ENCODE measurements at places on chromosomes 3 and 15.

GRCh38 chr3:139848660-139849059, 86.3 kb upstream of the CLSTN2 start:
- DNase-seq, result no peak

GRCh38 chr3:62319570-62320243, 53.6 kb downstream of the FEZF2 start:
- no peak for DNase-seq

DNA sequence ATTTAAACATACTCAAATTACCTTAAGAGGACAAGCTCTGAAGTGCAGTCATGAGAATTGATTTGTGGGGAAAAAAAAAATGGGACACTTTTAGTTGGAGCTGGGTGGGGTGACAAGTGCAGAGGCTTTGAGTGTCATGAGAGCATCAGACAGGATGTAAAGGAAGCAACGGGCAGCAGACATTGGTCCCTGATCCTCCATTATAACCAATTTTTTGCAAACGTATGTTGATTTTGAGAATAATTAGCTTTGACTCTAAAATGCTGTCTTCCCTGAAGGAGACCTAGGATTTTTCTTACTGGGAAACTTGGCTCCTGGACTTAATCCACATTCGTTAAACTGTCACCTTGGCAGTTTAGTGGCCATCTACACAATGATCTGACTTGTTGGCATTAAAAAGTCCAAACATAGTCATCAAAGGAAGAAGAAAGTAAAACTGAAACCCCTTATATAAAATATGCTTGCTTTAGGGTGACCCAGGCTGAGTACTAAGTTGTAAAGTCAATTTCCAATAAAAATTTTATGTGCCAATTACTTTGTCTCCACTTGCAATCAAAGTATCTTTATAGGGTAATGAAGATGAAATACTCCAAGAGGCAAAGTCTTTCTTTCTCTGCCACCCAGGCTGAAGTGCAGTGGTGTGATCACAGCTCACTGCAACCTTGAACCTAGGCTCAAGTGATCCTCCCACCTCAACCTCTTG, 45.6 kb downstream of the BCL2L10 start:
- no peak for DNase-seq

GRCh38 chr3:58528629-58529028, 8.4 kb downstream of the ACOX2 start:
- peak; percentile 60 for DNase-seq

- peak; percentile 39 for DNase-seq
Observed at GRCh38 chr3:122754929-122755328, 38.7 kb downstream of the HSPBAP1 start.
